Urothelium cell line (cell line): ENCODE measurements at places on chromosomes 16 and 17.

- DNase-seq, result peak; percentile 73
These were observed 15.3 kb upstream of the TNS4 start for GRCh38 chr17:40516581-40517285.

DNA sequence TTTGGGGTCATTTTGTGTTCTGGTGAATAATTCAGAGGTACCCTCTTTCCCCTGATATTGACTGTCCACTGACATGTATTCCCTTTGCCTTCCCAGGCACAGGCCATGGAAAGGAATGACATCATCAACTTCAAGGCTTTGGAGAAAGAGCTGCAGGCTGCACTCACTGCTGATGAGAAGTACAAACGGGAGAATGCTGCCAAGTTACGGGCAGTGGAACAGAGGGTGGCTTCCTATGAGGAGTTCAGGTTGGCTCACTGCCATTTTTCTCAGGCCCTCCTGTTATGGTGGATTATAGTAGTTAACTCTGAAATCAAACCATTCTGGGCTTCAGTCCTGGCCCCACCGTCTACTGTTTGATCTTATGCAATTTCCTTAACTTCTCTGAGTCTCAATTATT lies 1.6 kb upstream of the EFTUD2 start:
- no peak for DNase-seq

GRCh38 chr17:63840591-63841349 lies 1.7 kb downstream of the SMARCD2 start:
- DNase-seq, result no peak

DNA sequence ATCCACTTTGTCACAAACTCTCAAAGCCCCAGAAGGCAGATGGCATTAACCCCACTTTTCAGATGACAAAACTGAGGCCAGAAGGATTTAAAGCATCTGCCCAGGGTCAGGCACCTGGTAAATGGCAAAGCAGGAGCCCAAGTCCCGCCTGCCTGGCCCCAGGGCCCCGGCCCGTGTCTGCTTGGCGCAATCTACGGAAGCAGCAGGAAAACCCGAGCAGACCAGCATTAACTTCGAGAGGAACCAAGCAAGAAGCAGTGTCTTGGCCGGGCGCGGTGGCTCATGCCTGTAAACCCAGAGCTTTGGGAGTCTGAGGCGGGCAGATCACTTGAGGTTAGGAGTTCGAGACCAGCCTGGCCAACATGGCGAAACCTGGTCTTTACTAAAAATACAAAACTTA lies 21.6 kb downstream of the RTN4RL1 start:
- DNase-seq, result no peak

GRCh38 chr17:3959295-3959899 lies 4.8 kb downstream of the ATP2A3 start:
- peak; percentile 44 for DNase-seq

GRCh38 chr16:66845791-66846221 lies 1.6 kb downstream of the CA7 start:
- peak; percentile 48 for DNase-seq

DNA sequence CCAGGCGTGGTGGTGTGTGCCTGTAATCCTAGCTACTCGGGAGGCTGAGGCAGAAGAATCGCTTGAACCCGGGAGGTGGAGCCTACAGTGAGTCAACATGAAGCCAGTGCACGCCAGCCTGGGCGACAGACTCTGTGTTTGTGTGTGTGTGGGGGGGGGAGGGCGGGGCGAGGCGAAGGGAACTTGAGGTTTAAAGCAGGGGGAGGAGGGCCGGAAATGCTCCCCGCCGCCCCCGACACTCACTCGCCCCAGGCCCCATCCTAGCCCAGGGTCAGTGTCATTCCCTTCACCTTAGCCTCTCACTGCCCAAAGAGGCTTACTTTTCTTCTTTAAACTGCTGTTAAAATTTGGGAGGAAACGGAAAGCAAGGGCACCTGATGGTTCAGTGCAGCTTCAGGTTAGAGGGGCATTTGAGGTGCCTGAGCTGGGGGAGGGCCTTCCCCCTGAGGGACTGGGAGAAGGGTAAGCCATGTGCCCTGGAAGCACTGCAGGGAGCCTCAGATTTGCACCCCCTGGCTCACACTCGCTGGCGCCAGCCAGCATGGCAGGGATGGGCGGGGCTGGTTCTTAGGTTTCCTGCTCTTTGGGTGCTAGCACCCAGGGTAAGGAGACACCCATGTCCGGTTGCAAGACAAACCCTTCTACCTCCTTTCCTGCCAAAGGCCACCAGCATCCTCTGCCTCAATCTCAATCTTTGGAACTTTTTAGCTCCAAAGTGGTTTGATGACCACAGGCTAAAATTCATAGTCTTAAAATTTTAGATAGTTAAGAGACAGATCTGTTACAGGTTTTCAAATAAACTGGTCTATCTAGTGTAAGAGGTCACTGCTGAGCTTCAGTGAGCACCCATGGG lies 2.2 kb upstream of the LIMD2 start:
- no peak for DNase-seq

GRCh38 chr17:33696102-33696501 lies 403.0 kb upstream of the ASIC2 start:
- no peak for DNase-seq

GRCh38 chr16:49204191-49204590 lies 77.4 kb downstream of the CBLN1 start:
- no peak for DNase-seq

GRCh38 chr17:65025297-65025696 lies 31.2 kb downstream of the GNA13 start:
- no peak for DNase-seq

DNA sequence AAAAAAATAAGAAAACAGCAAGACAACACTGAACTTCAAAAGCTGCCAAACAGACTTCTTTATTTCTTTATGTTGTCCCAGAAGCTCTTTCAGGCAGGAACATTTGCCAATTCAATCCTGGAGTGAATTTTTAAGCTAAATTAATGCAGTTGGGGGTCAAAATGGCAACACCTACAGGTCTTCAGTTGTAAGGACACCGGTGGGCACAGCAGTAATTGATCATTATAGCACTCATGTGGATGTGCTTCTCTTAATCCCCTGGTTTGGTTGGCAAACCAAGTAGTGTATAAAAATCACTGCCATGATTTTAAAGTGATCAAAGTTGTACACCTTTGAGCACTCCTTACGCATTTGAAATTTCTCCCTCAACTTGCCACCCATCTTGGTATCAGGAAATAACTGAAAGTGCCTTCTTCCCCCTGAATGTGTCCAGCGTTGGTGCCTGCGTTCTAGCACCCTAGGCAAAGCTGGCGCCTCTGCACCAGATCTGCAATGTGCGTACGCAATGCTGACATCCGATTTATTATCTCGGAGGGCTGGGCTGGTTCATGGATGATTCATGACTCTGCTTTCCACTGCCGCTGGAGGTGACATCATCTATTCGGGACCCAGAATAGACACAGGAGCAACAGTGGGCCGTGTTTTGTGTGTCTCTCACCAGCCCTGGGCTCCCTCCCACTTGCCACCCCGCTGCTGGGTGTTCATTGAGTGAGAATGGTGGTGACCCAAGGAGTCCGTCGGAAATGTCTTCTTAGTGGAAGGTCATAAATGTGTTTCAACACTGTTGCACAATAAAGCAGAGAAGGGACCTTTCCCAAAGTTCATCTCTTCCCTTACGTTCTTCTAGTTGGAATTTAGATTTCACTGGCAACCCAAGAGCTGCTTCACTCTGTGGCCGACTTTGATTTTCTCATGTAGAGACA lies 203.4 kb downstream of the CCDC182 start:
- DNase-seq, result peak; percentile 97

DNA sequence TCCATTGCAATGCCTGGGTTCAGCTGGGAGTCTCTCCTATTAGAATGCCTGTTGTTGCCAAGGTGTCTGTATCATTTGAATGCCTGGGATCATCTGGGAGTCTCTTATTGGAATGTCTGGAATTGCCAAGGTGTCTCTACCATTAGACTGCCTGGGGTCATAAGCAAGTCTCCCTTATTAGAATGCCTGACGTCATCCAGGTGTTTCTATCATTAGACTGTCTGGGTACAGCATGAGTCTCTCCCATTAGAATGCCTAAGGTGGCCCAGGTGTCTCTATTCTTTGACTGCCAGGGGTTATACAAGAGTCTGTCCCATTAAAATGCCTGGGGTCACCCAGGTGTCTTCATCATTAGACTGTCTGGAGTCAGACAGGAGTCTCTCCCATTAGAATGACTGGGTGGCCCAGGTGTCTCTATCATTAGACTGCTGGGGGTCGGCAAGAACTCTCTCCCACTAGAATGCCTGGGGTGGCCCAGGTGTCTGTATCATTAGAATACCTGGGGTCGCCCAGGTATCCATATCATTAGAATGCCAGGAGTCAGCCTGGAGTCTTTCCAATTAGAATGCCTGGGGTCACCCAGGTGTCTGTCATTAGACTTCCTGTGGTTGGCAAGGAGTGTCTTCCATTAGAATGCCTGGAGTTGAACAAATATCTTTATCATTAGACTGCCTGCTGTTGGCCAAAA lies 2274.0 kb downstream of the TP53TG3F start:
- DNase-seq, result no peak

GRCh38 chr17:65531256-65532100 lies 30.0 kb downstream of the AXIN2 start:
- no peak for DNase-seq

DNA sequence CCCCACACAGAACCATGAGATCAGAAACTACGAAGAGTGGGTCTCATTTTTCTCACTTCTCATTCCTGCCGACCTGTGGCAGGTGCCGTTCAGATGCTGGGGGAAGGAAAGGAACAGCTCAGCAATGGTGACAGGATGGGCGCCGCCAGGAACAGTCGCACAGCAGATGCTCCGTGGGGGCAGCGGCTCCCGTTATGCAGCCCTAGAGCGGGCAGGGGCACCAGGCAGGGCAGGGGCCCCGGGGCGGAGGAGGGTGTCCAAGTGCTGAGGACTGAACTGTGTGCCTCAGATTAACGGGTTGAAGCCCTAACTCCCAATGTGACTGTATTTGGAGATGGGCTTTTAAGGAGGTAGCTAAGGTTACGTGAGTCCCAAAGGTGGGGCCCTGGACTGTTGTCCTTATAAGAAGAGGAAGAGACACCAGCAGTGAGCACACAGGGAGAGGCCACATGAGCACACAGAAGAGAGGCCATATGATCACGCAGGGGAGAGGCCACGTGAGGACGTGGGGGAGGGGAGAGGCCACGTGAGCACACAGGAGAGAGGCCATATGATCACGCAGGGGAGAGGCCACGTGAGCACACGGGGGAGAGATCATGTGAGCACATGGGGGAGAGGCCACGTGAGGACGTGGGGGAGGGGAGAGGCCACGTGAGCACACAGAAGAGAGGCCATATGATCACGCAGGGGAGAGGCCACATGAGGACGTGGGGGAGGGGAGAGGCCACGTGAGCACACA lies 95.7 kb upstream of the METRNL start:
- no peak for DNase-seq

GRCh38 chr17:31310260-31310659 lies 3.6 kb downstream of the EVI2B start:
- no peak for DNase-seq

GRCh38 chr17:6843241-6843880 lies 11.8 kb upstream of the TEKT1 start:
- no peak for DNase-seq

- DNase-seq, result peak; percentile 37
These were observed 102.6 kb upstream of the HS3ST3A1 start for GRCh38 chr17:13704333-13704732.

GRCh38 chr17:44782326-44782850 lies 23.6 kb downstream of the ADAM11 start:
- DNase-seq, result no peak

GRCh38 chr16:17454162-17454730 lies 16.5 kb downstream of the XYLT1 start:
- DNase-seq, result no peak

- no peak for DNase-seq
These were observed 2.0 kb downstream of the TBC1D10B start for GRCh38 chr16:30368122-30368791.

GRCh38 chr16:48432136-48432535 lies 46.9 kb upstream of the SIAH1 start:
- DNase-seq, result no peak

- DNase-seq, result peak; percentile 73
These were observed 215.8 kb downstream of the CDH8 start for GRCh38 chr16:61820398-61820797.

- no peak for DNase-seq
These were observed 1.6 kb downstream of the KCNH4 start for GRCh38 chr17:42179335-42179734.

DNA sequence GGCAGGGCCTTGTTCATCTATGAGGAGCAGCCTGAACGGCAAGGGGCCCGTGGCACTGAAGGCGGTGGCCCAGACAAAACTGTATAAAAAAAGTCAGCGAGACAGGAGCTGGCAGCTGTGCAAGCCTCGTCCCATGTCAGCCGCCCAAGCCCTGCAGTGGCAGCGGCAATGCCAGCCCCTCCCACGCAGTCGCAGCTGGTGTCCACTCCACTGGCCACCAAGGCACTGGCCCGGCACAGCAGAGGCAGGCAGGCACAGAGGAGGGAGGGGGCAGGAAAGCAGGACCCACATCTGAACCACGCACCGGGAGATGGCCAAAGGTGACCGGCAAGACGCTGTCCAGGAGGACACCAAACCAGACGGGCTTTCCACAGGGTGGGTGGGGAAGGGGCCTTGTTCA lies 15.9 kb upstream of the C16orf95 start:
- no peak for DNase-seq

DNA sequence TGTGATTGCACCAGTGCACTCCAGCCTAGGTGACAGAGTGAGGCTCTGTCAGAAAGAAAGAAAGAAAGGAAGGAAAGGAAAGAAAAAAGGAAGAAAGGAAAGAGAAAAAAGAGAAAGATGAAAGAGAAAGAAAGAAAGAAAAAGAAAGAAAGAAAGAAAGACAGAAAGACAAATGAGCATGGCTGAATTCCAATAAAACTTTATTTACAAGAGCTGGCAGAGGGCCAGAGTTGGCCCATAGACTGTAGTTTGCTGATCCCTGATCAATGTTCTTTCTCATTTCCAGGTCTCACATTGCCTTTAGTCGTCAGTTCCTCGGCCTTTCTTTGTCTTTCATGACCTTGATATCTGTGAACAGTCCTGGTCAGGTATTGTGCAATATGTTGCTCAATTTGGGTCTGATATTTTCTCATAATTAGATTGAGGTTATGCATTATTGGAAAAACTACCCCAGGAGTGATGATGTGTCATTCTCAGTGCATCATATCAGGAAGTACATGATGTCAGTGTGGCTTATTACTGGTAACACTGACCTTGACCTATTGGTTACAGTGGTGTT lies 68.5 kb upstream of the MED9 start:
- DNase-seq, result no peak
